ENCODE measurements at places on chromosomes 5 and 9.

DNA sequence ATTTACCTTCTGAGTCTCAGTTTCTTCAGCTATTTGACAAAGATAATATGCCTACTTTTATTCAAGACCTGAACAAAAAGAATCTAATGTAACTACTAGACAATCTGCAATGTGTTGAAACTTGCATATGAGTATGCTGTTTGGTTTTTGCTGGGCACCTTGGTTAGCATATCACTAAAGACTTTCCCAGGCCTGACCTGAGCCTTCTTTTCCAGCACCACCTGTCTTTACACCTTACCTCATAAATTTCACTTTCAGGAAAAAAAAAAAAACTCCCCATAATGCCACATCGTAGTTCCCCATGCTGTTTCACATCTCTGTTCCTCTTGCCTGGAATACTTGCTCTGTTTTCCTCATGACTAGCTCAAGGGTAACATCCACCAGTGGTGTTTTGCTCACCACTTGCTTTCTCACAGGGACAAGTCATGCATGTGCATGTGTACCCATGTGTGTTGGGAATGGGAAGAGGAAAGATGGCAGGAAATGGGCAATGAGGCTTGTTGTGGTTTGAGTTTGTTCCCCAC lies 45.6 kb upstream of the TLE4 start:
- no peak for DNase-seq

DNA sequence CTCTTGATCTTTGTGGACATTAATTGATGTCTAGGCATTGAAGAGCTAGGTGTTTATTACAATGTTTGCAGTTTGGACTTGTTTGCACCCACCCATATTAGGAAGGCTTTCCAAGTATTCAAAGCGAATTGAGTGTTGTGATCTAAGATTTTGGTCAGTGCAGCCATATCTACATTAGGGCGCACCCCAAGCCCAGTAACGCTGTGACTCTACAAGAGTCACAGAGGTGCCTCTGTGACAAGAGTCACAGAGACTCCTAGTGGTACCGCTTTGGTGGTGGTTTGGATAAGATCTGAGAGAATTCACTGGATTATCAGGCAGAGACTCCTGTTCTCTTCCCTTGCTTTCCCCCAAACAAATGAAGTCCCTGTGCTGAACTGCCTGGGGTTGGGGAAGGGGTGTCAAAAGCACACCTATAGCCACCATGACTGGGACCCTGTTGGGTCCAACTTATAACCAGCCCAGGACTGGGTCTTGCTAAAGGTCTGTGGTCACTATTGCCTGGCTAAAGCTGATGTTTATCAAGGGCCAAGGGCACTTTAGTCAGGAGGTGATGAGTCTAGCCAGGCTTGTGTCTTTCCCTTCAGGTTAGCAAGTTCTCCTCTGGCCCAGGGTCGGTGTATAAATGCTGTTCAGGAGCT lies 114.1 kb upstream of the RIOK2 start:
- DNase-seq = no peak

DNA sequence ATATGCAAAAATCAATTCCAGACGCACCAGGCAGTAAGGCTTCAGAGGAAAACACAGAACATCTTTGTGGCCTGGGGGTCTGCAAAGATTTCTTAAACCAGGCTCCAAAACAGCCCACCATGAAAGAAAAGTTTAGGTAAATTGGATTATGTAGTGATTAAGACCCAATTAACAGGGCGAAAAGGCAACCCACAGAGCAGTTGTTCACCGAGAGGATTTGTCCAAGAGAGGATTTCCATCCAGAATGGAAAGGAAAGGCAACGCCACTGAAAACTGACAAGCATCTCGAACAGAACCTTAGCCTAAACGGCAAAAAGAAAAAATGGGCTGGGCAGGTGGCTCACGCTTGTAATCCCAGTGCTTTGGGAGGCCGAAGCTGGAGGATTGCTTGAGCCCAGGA lies 37.4 kb downstream of the GLT6D1 start:
- no peak for DNase-seq

- no peak for DNase-seq
These were observed 53.0 kb downstream of the ZNF622 start for GRCh38 chr5:16412556-16412955.

DNA sequence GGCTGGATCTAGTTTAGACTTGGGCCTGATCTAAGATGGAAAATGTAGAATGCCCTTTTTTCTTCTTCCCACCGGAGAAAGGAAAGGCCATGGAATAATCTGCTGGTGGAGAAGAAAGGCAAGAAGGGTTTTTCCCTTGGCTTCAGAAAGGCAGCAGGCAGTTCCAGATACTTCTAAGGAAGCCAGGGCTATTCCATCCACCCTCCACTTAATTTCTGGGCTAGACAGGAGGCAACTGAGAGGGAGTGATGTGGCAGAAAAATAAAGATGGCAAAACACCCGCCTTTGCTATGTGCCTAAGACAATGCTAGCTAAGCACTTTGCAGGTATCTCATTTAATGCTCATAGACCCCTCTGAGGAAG lies 9.9 kb downstream of the MYOZ3 start:
- DNase-seq = no peak

DNA sequence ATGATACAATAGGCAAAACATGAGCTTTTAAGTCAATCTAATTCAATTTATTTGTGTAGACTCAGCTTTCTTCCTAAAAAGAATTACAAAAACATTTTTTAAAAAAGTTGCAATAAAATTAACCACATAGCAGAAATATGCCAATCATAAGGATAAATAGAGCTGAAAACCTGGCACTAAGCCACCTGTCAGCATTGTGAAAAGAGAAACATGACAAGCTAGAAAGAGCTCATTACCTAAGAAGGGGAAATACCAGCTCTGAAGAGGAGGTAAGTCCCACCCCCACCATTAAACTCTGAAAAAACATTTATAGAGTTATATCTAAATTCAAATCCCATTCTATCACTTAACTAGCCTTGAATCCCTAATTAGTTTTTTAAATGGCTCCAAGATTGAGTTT lies 372.9 kb downstream of the OSTF1 start:
- no peak for DNase-seq

Data from effector memory CD8-positive, alpha-beta T cell (primary cell).